ENCODE measurements at places on chromosomes 5 and 9.
A peak's percentile ranks its signal among the peaks of the same experiment; 100 is the strongest.

DNA sequence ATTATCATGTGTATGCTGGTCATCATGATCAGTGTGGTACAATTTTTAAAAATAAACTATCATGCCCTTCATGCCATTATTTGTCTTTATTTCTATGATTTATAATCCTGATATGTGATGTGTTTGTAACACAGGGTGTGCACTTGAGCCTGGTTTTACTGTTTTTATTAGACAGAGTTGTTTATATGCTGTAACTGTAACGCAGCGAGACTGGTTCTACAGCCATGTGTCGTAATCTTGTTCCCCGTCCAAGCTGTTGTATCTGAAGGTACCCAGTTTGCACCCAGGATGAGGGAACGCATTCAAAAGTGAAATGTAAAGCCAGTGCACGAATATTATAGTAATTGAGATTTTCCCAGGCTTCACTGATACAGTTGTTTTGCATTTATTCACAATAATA lies 28.2 kb downstream of the SNX18 start:
- no peaks in the 10 kb centered on the region for H3K27me3 ChIP-seq
- H3K4me3 ChIP-seq, result no peak overlapping the region
- no peaks in the 10 kb centered on the region for H3K4me1 ChIP-seq

- peaks cover 3% of the 10 kb centered on the region for H3K4me1 ChIP-seq
- no peaks in the 10 kb centered on the region for H3K36me3 ChIP-seq
- no peaks in the 10 kb centered on the region for H3K27me3 ChIP-seq
- H3K27ac ChIP-seq, result no peak overlapping the region
Observed at GRCh38 chr5:79699763-79700400, 10.2 kb downstream of the CMYA5 start.

GRCh38 chr9:33225319-33226147 lies 14.4 kb upstream of the SPINK4 start:
- peak; percentile 82 for DNase-seq
- H3K4me1 ChIP-seq, result no peaks in the 10 kb centered on the region
- no peaks in the 10 kb centered on the region for H3K27me3 ChIP-seq
- no peak overlapping the region for H3K27ac ChIP-seq
- no peak overlapping the region for H3K4me3 ChIP-seq

GRCh38 chr9:96564217-96564616 lies 55.4 kb downstream of the CDC14B start:
- H3K4me1 ChIP-seq, result peaks cover 3% of the 10 kb centered on the region
- H3K36me3 ChIP-seq, result peaks cover 9% of the 10 kb centered on the region
- H3K4me3 ChIP-seq, result no peak overlapping the region
- H3K27ac ChIP-seq, result no peak overlapping the region
- no peak for DNase-seq
- no peaks in the 10 kb centered on the region for H3K27me3 ChIP-seq

DNA sequence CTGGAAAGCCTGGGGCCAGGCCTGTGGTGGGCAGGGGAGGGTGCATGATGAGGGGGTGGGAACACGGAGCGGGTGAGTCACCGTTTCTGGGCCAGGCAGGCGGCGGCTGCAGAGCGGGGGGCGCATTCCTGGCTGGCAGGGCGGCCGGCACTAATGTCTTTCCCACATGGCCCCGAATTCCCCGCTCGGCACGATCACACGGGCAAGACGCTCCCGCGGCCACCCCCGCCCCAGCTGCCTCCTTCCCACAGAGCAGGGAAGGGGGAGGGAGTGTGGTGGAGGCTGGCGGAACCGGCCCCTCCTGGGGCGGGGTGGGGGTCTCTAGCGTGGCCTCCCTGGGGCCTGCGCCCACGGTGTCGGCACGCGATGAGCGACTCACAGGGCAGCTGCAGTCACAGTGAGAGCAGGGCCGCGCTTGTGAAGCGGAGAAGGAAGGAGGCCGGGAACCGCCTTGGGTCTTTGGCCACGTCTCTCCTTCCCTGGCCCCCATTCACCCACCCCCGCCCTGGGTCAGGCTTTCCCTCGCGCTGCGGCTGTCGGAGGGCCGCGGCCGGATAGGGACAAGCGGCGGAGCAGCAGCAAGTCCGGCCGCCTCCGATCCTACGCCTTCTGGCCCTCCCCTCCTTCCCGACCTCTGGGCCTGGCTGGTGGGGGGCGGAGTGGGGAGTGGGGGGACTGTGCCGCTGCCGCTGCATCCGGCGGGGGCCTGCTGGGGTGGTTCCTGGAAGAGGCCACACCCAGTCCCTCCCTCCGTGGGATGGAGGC lies 48.9 kb downstream of the CXXC5 start:
- H3K4me1 ChIP-seq, result peaks cover 19% of the 10 kb centered on the region
- H3K4me3 ChIP-seq, result no peak overlapping the region
- no peaks in the 10 kb centered on the region for H3K27me3 ChIP-seq

DNA sequence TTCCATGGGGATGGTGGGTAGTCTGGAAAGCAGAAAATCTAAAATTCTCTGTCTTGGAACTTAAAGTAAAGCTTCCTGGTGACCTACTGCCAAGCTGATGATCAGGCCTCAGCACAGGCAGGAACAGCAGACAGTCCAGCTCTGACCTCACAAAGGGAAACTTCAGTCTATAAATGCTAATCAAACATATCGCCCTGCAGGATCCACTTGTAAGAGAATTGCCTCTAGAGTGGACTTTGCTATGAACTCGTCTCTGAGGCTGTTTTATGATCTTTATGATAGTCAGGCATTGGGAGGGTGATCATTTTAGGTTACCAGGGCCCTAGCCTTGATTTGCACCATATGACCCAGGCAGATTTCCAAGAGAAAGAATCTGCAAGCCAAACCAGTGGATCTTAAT lies 67.6 kb upstream of the SELENOP start:
- no peaks in the 10 kb centered on the region for H3K4me1 ChIP-seq
- H3K27ac ChIP-seq, result no peak overlapping the region
- no peaks in the 10 kb centered on the region for H3K27me3 ChIP-seq
- no peak for DNase-seq

DNA sequence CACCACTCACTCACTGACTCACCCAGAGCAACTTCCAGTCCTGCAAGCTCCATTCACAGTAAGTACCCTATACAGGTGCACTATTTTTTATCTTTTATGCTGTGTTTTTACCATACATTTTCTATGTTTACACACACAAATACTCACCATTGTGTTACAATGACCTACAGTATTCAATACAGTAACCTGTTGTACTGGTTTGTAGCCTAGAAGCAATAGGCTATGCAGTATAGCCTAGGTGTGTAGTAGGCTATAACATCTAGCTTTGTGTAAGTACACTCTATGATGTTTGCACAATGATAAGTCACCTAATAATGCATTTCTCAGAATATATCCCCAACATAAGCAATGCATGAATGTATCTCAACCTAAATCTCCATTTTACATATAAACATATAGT lies 541.1 kb downstream of the NR2F1-AS1 start:
- H3K4me1 ChIP-seq, result peaks cover 2% of the 10 kb centered on the region
- DNase-seq, result no peak
- H3K27me3 ChIP-seq, result peaks cover 20% of the 10 kb centered on the region
- no peak overlapping the region for H3K4me3 ChIP-seq

GRCh38 chr5:116883875-116884274 lies 309.3 kb upstream of the SEMA6A start:
- H3K27ac ChIP-seq, result no peak overlapping the region
- no peak for DNase-seq
- H3K36me3 ChIP-seq, result no peaks in the 10 kb centered on the region
- H3K4me1 ChIP-seq, result peaks cover 3% of the 10 kb centered on the region
- peaks cover 30% of the 10 kb centered on the region for H3K27me3 ChIP-seq
- H3K4me3 ChIP-seq, result no peak overlapping the region

GRCh38 chr5:88952996-88953643 lies 70.1 kb upstream of the MEF2C start:
- no peaks in the 10 kb centered on the region for H3K36me3 ChIP-seq
- no peaks in the 10 kb centered on the region for H3K27me3 ChIP-seq
- H3K4me1 ChIP-seq, result no peaks in the 10 kb centered on the region
- no peak for DNase-seq
- no peak overlapping the region for H3K27ac ChIP-seq
